ENCODE measurements at places on chromosomes 3 and 15.

GRCh38 chr3:50003824-50004223, 63.9 kb downstream of the RBM6 start:
- DNase-seq = no peak

DNA sequence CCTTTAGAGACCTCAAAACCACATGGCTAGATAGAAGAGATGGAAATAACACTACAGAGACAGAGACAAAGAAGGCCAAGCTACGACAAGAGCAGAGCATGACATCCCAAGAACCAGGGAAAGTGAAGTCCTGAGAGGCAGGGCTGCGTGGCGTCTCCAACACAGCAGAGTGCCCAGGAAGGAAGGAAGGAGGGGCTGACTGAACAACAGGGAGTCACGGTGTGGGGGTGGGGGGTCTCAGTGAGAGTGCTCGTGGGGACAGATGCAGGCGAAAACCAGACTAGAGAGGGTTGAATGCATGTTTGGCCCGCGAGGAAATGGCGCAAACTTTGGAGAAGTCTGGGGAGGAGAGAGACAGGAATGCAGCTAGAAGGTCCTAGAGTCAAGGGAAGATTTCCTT, 44.0 kb downstream of the ADAMTS17 start:
- no peak for DNase-seq

DNA sequence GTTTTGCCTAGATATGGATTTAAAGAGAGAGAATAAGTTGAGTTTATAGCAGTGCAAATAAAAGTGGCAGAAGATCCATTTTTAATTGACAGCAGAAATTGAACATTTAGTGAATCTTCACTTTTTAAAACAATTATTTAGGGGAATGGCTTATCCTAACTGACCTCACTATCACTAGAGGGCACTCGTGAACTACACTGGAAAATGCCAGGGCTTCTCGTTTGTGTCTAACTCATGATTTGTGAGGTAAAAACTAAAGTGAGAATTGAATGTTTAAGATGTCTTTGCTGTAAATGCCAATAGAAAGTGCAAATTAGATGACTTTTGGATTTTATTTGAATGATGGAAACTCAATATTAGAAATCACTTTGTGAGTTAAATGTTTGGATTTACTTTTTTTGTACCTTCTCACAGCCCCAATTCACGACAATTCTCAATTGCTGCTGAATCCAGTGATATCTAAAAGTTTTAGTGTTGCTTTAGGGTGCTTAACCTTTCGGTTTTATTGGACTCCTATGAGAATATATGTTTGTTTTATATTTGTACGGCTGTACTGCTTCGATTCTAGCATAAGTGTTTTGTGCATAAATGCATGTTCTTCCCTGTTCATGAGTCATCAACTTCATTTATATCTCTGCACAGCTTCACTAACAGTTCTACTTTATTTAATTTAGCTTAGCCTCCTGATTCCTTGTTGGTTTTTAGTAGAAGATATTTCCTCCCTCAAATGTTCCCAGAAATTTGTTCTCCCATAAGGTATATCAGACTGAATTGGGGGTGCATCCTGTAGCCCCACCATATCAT, 462.1 kb downstream of the MFSD1 start:
- no peak for DNase-seq

DNA sequence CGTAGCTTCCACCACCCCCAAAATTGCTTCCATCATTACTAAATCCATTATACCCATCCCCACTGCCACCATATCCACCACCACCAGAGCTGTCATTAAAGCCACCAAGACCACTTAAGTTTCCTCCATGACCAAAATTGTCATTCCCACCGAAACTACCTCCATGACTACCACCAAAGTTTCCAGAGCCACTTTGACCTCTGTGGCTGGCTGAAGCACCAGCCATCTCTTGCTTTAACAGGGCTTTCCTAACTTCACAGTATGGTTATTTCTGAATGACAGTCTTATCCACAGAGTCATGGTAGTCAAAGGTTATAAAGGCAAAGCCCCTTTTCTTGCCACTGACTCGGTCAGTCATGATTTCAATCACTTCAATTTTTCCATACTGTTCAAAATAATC, 24.3 kb upstream of the DENND4A start:
- no peak for DNase-seq

DNA sequence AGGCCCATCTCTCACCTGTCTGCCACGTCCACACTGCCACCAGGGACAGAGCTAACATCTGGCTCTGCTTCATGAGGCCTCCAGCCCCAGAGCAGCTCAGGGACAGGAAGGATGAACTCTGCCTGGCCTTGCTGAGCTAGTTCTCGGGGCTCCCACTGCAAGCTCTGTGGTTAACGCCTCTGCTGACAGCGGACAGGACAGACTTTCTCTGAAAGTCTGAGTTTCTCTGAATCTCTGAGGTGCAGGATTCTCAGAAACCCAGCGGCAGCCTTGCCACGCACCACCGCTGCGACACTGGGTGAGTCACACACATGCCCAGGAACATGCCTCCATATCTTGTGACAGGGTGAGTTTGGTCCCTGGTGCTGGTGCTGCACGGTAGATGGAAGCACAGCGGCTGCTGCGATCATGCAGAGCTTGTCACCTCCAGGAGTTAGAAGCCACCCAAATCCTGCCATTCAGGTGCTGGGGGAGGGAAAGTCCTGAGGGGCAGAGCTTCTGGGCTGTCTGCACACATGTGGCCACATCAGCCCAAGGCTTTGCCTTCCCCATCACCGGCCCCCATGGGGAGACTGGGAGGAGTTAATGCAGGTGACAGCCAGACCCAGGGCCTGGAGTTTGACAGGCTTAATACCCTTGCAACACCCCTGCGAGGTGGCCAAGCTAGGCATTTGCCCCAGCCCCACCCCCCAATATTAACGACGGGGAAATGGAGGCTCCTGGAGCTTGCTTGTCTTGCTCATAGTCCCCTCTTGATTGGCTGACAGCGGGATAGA, 267.0 kb downstream of the PLCL2 start:
- no peak for DNase-seq
